ENCODE measurements at places on chromosomes 3 and 15.

DNA sequence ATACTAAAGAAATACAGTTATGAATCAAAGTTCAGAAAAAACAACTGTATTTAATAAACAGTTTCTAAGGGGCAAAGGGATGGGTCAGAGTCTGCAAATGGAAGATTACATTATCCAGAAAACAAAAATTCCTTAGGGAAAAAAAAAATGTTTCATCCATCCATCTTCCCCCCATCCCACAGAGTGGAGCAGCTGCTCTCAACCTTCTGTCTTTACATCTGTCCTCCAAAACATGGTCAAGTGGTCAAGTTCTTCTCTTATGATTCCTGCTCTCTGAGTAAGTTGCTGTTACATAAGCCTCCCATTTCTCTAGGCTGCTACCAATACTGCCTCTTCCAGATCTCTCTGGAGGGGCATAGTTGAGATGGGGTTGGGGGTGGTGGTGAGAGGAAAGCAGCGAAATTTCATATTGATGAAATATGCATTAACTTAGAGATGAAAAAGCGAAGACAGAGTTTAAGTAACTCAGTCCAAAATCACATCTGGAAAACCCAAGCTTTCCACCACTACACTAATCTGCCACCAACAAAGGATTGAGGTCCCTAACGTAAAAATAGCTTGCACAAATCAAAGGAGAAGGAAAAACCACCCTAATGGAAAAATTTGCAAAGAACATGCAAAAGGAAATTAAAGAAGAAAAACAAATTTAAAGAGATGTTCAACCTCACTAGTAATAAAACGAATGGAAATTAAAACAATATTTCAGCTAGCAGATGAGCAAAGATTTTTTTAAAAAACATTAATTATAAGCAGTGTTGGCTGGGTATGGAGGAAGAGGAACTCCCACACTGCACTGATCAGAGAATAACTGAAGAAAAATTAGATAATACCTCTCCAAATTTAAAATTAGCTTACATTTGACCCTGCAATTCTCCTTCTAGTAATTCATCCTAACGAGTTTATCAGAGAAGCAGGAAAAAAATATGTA is 109.5 kb downstream of the ST8SIA2 start:
- DNase-seq = no peak

DNA sequence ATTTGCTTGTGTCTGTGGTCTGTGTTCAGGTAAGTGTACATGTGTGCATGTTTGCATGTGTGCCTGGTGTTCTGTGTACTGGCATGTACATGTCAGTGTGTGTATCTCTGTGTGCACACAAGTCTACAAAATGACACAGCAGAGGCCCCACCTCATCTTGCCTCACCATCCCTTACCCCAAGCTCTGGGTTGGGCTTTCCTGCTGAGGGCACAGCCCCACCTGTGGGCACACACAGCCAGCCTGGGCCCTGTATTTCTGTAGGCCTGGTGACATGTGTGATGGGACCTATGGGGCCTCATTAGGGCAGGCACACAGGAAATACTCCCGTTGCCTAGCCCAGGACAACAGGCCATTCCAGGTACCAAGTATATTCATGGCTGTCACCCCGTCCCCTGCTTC is 13.5 kb downstream of the VIPR1 start:
- DNase-seq = no peak

GRCh38 chr15:99718421-99718820 is 14.8 kb downstream of the LYSMD4 start:
- DNase-seq = no peak

GRCh38 chr3:22474706-22475445 is 723.9 kb upstream of the ZNF385D start:
- peak; percentile 2 for DNase-seq

DNA sequence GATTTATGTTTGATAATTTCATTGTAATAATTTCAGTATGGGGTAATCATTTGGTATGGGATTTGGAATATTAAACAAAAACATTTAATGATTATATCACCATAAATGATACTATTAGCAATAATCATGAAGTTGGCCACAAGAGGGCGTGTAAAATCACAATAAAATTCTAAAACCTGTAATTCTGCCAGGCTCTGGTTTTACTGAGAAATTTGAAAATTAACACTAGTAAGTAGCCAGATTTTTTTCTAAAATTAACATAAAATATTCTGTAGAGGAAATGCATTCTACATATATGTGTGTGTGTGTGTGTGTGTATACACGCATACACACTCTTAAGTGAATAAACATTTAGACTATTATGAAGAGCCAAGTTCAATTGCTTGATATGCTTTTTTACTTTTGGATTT is 40.5 kb downstream of the FEZF2 start:
- peak; percentile 14 for DNase-seq

- no peak for DNase-seq
These were observed 836.3 kb downstream of the SQOR start for GRCh38 chr15:46471096-46471495.

- DNase-seq = peak; percentile 57
These were observed 61.3 kb upstream of the GATM start for GRCh38 chr15:45439521-45440260.

- no peak for DNase-seq
These were observed 2.7 kb downstream of the PXYLP1 start for GRCh38 chr3:141234283-141234682.

- DNase-seq = no peak
These were observed 51.8 kb upstream of the GUCA1C start for GRCh38 chr3:109005443-109005842.

GRCh38 chr3:126746395-126747177 is 42.5 kb downstream of the CHCHD6 start:
- peak; percentile 70 for DNase-seq

GRCh38 chr3:64023861-64024223 is 548 bp upstream of the PSMD6 start:
- no peak for DNase-seq

DNA sequence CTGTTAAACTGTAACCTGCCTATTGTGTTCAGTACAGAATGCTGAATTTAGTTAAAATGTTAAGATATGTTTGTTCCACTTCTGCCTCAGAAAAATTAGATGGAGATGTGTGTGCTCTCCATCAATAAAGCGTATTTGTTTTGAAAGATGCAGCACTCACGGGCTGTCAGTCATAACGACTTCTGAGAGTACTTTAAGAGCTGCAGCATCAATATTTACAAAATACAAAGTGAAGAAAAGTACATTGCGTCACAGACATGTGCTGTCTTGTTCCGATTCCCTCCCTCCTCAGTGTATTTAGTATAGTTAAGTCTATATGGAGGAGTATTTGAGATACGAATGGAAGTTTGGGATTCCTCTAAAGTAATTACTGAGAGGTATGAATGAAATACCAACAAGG is 166.6 kb downstream of the BBX start:
- no peak for DNase-seq

- no peak for DNase-seq
These were observed 173.2 kb upstream of the PRICKLE2 start for GRCh38 chr3:64398476-64398875.

- DNase-seq = no peak
These were observed 219.4 kb upstream of the BHLHE40 start for GRCh38 chr3:4759689-4760312.

- no peak for DNase-seq
These were observed 31.8 kb upstream of the SFMBT1 start for GRCh38 chr3:53077476-53078220.

DNA sequence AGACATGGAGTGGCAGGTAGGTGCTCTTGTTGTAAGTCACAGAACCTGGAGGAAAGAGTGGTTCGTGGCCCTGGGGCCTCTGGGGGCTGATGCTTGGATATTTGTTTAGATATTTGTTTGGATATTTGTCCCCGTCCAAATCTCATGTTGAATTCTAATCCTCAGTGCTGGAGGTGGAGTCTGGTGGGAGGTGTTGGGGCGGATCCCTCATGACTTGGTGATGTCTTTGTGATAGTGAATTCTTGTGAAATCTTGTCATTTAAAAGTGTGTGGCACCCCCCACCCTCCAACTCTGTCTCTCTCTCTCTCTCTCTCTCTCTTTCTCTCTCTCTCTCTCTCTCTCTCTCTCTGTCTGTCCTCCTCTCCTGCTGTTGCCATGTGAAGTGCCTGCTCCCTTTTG is 122.4 kb downstream of the LPP start:
- no peak for DNase-seq

DNA sequence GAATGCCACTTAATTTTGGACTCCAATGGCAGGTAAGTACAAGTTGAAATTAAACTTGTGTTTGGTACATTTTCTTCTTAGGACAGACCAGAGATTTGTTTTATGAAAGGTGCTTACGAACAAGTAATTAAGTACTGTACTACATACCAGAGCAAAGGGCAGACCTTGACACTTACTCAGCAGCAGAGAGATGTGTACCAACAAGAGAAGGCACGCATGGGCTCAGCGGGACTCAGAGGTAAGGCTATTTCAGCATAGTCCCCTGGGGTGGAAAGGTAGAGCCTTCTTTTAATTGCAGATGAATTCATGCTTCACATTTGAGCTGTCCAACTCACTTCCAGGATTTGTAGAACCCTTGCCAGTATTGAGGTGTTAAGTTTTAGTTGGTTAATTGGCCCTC is 51.4 kb downstream of the ASTE1 start:
- no peak for DNase-seq

DNA sequence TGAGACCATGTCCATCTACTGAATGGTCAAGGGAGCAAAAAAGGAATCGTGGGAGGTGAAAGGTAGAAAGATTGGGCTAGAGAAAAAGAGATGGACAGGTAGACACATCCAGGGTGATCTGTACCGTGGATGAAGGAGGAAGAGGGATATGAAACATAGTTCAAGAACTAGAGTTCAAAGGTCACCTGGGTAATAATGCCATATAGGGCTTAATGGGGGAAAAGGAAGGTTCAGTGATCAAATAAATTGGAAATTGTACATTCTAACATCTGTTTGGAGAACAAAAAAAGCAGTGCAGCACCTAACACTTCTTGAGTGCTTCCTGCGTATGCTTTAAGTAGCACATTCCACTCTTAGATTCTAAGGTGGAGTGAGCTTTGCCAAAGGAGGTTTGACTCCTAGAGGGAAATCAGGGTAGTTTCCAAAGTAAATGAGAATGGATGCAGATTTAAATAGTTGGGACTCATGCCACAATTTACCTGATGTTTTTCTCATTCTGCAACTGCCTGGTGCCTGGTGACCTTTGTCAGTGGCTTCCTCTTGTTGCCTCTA is 46.6 kb downstream of the MITF start:
- no peak for DNase-seq

DNA sequence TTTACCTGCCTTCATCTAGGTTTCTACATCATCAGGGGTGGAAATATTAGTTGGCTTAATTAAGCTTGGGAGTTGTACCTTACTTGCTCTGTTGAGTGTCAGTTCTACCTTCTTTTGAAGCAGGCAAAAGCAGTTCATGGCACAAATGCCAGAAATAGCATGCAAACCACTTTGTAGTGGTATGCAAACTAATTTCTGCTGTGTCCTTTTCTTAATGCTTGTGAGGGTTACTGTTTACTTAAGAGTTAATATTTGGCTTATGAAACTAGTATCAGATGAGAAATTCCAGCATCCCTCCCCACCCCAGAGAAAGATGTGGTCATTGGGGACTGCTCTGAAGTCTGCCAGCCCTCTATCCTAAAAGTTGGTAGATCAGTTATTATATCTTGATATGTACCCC is 7.1 kb downstream of the ATP2C1 start:
- DNase-seq = peak; percentile 39

DNA sequence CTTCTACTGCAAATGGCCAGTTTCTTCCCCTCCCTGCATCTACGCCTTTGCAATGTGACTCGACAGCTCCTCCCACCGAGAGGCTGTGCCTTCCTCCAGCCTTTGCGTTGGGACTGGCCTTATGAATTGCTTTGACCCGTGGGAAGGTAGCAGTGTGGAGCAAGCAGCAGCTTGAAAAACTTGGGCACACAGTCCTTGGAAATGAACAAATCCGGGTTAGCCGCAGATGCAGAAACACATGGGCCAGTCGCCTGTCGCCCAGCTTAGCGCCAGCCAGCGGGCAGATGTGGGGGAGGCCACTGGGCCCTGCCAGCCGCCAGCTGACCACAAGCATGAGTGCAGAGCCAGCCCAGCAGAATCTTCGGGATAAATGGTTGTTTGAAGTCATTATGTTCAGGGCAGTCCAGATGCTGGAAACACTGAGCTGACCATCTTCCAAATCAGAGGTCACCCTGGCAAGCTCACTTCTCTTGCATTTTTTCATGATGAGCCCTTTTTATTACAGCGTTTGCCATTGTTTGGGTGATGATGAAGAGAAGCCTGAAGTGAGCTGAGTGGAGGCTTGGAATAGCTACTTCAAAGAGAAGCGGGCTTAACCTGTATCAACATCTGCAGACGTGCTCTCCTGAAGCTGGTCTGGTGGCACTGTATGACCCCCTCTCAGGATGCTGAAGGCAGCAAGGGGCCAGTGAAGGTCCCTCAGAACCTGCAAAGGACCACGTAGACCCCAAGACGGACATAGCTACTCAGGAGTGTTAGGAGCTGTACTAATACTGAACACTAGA is 9.8 kb downstream of the SELENOS start:
- no peak for DNase-seq

- DNase-seq = peak; percentile 42
These were observed 486.0 kb upstream of the AGTR1 start for GRCh38 chr3:148211725-148212124.

GRCh38 chr3:8406479-8406878 is 95.1 kb upstream of the LMCD1 start:
- DNase-seq = no peak

DNA sequence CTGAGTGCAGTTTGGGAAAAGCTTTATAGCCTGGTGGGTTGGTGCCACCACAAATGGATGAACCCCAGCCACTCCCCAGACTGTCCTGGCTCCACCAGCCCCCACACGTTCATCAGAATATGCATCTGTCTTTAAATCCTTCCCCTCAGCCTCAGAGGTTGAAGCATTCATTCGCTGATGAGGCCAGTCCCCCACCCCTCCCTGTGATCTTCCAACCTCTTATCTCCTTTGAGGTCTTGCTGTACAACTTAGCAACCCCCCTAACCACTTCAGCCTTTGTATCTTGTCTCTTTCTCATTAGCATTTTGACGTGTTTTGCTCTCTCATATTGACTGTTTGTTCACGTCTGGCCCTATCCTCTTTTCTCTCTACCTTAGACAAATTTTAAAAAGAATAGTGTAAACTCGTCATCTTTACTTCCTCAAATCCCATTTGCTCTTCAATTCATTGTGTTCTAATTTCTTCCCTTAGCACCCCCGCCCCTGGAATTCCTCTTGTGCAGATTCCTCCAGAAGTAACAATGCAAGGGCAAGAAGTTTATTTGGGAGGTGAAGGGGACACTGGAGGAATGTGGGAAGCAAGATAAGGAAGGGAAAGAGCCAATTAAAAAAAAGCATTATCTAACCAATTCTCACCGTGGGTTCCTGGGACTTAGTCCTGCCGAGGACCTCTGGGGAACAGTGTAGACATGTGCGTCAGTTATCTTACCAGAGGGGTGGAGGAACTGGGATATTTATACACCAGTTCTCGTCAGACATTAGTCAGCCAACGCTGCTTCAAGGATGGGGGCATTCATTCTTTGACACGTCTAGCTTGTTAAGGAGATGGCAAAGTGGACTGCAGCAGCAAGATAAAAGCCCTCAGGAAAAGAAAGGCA is 38.6 kb downstream of the MOBP start:
- DNase-seq = no peak

GRCh38 chr3:79881431-79881830 is 113.6 kb upstream of the ROBO1 start:
- no peak for DNase-seq

All from Calu3 (cell line).